ENCODE measurements at places on chromosomes 5 and 9.

DNA sequence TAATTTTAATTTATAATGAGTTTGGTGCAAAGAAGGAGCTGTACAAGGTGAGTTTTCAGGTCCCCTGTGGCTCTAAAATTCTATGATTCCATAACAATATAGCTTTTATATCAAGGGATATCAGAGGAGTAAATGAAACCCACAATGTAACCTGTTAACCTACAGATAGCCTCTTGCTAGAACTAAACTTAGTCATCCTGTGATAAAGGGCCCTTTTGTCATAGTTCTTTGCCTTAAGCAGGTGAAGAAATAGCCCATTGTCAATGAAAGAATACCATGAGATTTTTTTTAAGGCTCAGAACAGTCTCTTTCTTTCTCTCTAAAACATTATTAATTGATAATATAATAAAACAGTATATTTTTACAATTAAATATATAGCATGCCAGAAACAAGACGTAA, 127.8 kb downstream of the NFIB start:
- DNase-seq = no peak

GRCh38 chr5:67268231-67269021, 71.8 kb upstream of the CD180 start:
- DNase-seq = no peak

GRCh38 chr5:94893412-94894135, 275.1 kb downstream of the SLF1 start:
- peak; percentile 55 for DNase-seq

DNA sequence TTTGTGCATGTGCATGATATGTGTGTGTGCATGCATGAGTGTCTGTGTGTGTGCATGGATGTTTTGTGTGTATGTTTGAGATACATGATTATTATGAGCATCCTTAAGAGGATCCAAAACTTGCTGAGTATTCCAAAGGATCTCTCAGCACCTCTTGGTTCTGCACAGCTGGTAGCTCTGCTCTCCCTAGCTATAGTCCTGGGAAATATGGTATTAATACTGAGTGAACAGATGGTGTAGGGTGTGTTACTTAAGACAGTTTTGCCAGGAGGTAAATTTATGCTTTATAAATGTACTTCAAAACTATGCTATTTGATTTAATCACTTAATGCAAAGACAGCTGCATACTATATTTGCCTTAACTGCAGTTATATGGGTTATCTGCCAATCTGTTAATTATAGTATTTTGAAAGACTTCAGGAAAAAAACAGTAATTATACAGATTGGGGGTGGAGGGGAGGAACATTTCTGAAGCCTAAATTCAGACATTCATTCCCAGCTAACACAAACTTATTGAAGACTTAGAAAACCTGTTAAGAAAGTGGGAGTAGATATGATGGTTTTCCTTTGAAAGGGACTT, 215.5 kb downstream of the MPDZ start:
- DNase-seq = no peak

GRCh38 chr9:70411930-70412831, 2.3 kb downstream of the KLF9 start:
- DNase-seq = peak; percentile 9
